NCI-H187 (cell line): ENCODE measurements at places on chromosomes 6 and 20.

- no peak for DNase-seq
Measured at GRCh38 chr6:130043344-130043743, 25.0 kb downstream of the L3MBTL3 start.

- DNase-seq: no peak
Measured at GRCh38 chr6:24836109-24836508, 37.4 kb upstream of the ARMH2 start.

DNA sequence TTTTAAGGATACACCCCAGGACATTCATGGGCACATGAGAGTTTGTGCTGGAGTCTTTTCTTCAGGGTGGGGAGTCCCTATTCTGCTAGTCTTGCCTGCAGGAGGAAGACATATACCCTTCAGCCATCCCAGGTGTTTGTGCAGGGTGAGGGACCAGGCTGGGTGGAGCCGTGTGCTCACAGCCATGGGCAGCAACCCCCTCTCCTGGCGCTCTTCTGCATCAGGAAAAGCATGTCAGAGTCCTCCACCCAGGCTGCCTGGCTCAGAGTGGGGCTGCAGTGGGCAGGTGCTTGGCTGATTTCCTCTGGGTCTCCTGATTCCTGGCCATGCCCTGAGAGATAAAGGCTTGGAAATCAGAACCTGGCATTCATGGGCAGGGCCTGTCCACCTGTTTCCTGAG is 22.7 kb upstream of the MLN start:
- DNase-seq: no peak

DNA sequence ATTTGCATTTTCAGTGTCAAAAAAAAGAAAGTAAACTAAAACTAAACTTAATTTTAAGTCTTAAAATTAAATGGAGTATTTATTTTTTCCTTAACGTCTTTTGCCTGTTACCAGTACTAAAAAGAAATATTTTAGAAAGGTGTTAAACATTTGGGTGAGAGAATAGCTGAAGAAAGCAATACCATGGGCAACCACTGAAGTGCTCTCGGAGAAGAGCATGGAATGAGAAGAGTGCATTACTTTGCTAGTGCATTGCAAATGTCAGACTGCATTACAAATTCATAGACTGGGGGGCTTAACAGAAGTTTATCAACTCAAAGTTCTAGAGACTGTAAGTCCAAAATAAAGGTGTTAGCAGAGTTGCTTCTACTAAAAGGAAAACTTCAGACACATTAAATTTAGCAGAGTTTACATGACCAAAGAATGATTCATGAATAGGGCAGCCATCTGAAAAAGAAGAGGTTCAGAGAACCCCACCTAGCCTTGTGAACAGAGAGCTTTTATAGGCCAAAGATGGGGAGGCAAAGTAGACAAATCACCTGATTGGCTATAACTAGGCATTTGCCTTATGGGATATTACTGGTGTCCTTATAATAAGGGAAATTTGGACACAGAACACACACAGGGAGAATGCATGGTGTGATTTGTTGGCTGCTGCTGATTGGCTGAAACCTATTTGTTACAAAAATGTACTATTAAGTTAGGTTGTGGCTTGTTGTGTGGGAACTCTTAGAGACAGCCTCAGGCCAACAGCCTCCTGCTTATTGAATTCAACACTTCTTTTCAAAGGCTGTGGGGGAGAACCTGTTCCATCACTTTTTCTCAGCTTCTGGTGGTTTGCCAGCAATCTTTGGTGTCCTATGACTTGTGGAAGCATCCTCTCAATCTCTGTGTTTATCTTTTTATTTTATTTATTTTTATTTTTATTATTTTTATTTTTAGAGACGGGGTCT is 106.7 kb upstream of the RREB1 start:
- DNase-seq: no peak

DNA sequence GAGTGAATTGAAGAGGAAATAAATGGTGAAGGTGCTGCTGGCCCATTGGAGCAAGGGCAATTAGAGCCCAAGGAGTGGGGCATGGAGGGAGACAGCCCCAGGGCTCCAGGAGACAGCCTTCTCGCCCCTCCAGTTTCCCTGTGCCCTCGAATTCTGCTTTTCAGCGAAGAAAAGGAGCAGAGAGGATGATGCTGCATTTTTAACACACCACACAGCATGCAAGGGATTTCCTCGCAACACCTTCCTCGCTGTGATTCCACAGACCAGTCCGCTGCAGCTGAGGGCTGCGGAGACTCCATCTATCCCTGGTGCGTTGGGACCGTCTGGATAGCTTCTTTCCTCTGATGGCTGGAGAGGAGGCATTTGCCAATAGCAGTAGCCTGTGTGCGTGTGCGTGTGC is 41.7 kb downstream of the PTCHD4 start:
- no peak for DNase-seq

GRCh38 chr6:140546640-140547039 is 1172.2 kb upstream of the CITED2 start:
- no peak for DNase-seq

DNA sequence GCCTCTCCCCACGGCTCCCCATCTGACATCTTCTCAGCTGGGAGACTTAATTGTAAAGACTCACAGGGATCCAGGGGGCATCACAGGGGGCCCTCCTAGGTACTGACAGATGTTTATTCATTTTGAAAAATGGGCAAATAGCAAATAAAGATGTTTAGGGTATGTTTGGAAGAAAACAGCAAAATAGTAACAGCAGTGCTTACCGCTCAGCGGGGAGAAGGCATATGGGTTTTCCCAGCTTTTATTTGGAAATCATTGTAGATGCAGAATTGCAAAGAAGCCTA is 2.7 kb upstream of the BIRC7 start:
- DNase-seq: no peak
